ENCODE measurements at places on chromosomes 12 and 14.

GRCh38 chr12:2813214-2814185 is 1.0 kb downstream of the ITFG2 start:
- DNase-seq = peak; percentile 56

GRCh38 chr12:124506145-124506831 is 61.1 kb downstream of the NCOR2 start:
- DNase-seq = peak; percentile 71

DNA sequence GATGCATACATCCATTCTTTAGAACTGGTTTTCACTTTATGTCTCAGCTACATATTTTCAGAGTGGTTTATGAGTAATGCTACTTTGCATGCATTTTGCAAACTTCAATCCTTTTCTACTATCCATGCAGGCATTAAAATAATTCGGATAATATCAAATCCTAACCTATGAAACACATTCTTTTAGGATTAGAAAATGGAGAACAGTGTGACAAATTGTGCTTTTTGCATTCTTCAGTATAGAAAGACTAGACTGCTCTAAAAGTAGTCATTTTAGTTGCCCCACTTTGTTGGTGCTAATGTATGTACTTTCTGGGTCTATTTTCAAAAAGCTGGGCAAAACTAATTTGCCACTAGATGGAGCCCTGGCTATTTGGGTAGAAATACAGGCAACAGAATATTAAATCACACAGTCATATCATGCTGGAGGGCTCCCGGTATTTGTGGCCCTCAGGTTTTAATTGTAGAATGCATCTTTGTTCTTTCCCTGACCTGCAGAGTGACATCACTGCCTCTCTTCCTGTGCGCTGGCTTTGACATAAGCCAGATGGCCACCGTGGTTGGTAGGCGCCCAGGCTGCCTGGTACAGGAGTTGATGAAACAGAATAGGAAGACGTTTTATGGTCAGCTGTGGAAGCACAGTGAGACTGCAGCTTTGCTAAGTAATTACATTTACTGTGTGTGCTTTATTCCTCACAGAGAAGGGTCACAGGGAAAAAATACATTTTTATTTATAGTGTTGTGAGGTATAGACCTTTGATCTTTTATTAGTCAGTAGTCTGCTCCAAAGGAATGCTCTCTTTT is 28.1 kb downstream of the MSRB3 start:
- peak; percentile 54 for DNase-seq

DNA sequence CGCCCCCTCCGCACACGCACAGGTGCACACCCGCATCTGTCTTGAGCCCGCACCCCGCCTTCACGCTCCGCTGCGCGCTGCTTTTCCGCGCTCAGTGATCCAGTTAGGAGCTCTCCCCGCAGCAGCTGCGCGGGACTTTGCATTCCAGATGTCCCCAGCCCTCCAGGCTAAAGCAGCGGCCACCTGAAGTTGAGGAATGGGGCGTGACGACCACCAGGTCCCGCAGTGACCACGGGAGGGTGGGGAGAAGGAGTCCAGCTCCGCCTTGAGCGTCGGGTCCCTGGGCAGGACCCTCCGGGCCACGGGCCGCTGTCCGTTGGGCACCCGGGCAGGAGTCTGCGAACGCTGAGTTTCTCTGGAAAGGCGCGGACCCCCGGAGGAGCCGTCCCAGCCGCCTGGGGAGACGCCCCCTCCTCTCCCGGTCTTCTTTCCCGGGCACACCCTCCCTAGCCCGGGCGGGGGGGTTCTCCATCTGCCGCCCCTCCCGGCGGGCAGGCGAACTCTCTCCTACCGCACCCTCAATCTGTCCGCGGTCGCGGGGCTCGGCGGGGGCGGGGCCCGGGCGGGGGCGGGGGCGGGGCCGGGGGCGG is 334 bp upstream of the TMEM132C start:
- DNase-seq = no peak

DNA sequence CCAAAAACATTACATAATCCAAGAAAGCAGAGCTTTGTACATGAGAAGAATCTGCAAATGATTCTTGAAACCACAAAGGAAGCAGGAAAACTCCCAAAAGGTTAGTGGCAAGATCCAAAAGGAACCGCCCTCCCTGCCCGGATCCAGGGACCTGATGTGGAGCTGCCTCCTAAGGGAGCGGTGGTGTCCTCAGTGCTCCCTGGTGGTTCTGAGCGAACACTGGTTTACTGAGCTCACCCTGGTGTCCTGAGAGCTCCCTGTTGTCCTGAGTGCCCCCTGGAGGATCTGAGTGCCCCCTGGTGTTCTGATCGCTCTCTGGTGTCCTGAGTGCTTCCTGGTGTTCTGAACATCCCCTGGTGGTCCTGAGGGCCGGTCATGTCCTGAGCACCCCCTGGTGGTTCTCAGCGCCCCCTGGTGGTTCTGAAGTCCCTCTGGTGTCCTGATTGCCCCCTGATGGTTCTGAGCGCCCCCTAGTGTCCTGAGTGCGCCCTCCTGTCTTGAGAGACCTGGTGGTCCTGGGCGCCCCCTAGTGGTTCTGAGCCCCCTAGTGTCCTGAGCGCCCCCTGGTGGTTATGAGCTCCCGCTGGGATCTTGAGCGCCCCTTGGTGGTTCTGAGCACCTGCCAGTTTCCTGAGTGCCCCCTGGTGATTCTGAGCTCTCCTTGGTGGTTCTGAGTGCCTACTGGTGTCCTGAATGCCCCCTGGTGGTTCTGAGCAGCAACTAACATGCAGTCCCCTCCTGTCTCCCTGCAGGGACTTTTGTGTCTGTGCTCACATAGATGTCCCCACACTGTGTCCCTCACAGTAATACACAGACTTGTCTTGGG is 891.1 kb downstream of the TMEM121 start:
- peak; percentile 52 for DNase-seq

DNA sequence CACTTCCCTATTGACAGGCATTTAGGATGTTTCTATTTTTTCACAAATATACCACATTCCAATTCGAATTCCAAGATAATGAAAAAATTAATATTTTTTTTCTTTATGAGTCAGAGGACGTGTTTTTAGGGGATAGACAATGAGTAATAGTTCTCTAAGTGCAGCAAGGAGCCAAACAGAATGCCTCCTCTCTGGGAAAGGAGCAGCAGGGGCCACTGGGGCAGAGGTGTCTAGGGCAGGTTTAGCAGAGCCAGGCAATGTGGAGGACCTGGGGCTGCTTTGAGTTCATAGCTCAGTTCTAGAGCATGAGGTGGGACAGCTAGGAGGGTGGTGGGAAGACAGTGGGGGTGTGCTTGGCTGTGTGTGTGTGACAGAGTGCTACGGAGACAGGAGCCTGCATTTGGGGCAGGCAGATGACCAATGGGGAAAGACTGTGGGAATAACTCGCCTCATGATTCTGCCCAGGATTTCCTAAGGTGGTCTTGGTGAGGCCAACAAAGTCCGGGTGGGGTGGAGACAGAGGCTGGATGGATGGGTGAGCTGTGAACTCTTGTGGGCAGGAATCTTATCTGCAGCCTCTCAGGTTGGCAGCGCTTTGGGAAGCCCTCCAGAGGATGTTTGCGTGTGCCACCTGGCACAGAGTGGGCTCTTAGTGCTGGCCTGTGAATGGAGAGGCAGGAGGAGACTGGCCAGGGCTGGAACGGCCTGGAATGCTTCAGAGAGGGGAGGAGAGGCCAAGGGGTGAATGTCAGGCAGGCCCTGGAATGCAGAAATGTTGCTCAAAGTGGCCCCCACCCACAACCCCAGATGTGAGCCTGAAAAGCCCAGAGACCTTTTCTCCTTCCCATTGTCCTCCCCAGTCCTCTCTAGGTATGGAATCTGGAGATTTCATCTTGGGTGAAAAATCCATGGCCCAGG is 2.4 kb upstream of the KRT7 start:
- peak; percentile 63 for DNase-seq

DNA sequence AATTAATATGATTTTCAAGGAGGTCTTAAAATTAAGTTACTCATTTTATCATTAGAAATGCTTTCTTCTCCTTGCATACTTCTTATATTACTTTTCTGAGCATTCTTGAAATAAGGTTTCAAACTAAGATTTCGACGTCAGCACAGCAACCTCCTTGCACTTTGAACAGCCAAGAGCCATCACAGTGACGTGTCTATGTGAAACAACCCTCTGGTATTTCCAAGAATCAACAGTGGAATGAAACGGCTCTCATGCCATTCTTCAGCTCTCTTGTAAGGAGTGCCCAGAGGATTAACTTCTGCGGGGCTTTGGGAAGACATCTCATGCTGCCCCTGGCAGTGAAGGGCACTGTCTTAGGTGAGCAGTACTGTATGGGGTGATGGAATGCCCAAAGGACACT is 109.2 kb downstream of the EFCAB11 start:
- DNase-seq = no peak

DNA sequence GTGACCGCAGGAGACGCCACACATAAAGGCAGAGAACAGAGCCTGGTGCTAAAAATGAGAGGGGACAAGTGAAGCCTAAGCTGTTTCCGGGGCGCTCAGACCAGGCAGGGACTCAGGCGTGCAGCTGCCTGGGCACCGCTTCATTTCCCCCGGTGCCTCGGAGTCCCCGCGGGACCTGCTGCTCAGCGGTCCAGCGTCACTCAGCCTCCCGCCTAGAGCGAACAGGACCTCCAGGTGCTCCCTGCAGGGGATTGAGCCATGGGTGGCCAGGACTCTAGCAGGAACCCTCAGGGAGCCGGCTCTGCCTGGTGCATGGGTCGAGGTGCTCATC is 31.0 kb downstream of the CCDC85C start:
- DNase-seq = no peak

DNA sequence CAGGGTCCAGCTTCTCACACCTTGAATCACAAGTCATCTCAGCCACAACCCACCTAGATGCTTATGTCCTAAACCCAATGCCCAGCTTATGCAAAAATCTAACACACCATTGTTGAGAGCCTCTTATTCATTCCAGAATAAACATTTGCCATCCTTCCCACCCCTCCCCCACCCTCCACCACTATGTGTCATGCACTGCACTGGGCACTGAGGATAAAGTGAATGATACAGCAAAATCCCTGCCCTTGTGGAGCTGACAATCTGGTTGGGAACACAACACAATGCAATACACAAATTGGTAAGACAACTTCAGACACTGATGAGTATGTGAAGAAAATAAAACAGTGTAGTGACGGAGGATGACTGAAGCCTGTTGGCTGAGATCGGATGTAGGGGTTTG is 1.4 kb upstream of the GLTP start:
- DNase-seq = no peak

- DNase-seq = no peak
Measured at GRCh38 chr12:49912345-49913255, 8.9 kb upstream of the FAIM2 start.

- DNase-seq = no peak
Measured at GRCh38 chr14:95195031-95195430, 37.7 kb upstream of the DICER1 start.
